ENCODE measurements at places on chromosomes 7 and 10.
A peak's percentile ranks its signal among the peaks of the same experiment; 100 is the strongest.

DNA sequence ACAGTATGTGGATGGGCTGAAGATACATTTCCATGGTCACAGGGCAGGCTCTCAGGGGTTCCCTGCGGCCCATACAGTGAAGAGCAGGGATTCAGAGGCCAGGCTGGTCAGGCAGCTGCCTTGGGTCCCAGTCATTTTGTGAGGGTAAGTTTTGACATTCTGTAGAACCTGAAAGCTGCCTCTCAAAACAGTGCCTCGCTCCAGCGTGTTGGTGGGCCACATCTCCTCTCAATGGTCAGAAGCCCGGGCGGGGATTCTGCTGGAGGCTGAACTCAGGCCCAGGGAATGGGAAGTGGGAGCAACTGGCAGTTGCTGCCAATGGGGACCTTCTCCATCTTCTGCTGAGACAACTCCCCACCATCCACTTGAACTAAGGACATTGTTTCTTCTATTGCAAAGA lies 190.0 kb downstream of the PTPN20 start:
- DNase-seq, result no peak

- DNase-seq, result no peak
These were observed 43.7 kb downstream of the ADD3 start for GRCh38 chr10:110051487-110051886.

DNA sequence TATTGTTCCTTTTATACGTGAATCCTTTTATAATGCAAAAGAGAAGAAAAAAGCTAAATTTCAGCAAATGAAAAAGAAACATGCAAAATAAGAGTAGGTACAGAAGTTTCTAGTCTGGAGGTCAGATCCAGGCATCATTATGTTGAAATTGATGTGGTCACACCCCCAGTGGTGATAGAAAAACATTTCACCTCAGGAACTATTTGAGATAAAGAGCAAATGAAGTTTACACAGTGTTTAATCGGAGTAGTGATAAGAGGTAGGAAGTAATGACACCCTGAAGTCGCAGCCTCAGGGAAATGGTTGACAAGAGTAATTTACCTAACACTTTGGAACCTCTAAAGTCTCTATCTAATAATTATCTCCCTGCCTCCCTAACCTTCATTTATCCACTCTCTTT lies 536.0 kb upstream of the STEAP1 start:
- DNase-seq, result no peak

- peak; percentile 44 for DNase-seq
These were observed 1.1 kb downstream of the NANOS1 start for GRCh38 chr10:119030421-119031250.

DNA sequence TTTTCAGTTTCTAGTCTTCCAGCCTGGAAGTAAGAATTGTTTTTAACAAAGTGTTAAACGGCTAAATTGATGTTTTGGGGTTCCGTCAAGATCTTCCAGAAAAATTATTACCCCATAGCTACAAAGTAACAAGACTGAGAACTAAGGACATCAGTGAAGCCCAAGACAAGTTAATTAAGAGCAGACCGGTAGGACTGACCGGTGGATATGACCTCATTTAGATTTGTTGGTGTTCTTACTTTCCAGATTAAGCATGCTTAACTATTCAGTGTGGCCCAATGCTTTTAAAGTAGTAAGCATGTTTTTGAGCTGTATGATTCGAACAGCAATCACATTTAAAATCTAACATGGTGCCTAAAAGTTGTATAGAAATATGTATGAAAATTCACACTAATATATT lies 73.1 kb upstream of the RPA3 start:
- no peak for DNase-seq

- no peak for DNase-seq
These were observed 121.7 kb upstream of the TRIM24 start for GRCh38 chr7:138338361-138338760.

DNA sequence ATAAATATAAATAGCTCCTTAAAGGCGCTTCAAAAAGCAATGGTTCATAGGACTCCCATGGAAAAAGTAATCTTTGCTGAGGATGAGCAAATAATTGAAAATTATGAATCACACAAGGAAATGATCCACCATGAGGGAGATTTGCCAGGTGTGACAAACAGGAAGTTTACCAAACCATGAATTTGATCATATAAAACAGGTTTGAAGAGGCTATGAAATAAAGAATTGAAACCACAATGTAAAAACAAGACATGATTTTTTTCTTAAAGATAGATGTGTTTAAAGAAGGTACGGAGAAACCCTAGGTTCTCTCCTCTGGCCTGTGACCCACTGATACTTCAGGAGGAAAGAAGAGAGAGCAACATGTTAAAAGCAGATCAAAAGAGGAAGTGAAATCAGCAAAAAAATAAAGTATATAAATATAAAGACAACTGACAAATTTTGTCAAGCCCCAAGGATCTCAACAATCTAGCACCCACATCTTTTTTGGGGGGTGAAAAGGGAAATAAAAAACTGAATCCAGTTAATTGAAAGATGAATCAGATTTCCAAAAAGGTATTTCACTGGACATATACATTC lies 111.3 kb upstream of the ASAH2 start:
- no peak for DNase-seq

GRCh38 chr7:88083883-88084282 lies 136.0 kb downstream of the SRI start:
- no peak for DNase-seq

DNA sequence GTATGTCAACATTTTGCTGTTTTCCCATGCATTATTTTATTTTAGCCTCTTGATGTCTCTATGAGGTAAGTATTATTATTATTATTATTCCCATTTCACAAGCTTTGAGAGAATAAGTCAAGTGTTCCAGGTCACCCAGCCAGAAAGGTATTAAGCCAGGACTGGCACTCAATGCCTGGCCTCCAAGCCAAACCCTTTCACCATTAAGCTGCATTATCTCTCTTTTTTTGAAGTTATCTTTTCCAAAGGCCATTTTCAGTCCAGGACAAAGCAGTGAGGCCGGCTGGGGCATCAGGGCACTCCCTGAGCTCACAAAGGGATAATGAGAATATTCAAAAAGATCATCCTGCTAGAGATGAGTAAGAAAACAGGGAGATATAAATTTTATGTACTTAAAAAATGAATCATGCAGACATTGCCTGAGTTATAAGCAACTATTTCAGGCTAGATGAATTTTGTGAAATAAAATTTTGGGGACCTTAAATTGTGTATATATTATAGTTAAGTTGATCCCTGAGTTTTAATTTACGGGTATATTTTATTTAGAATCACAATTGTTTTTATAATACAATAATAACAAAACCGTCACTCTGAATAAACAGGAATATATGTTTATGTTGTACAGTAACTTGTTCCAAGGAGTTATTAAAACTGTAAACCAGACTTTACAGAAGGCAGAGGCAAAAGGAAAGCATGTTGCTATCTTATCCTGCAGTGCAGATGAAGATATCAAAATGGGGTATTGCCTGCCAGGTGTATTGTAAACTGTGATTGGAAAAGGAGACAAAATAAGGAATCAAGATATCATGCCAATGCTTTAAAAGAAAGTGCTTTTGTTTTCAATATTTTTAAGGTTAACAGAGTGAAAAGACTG lies 51.3 kb upstream of the CAV2 start:
- DNase-seq, result no peak

DNA sequence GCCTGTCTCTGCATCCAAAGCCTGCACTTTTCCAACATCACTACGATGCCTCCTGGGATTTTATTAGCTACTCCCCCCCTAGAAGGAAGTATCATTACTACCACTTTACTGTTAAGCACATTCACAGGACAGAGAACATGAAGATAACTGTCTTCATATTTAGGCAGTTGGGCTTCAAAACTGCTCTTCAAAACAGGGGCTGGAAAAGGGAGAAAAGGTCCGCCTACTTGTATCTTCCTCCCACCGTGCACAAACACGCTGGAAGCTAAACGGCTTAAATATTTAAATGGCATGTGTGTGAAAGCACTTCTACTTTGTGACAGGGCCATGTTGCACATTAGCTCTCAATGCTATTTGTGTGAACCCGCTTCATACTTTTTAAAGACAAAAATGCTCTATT lies 999 bp downstream of the ITIH5 start:
- DNase-seq, result no peak

GRCh38 chr7:74262639-74263398 lies 8.6 kb upstream of the RFC2 start:
- DNase-seq, result no peak

DNA sequence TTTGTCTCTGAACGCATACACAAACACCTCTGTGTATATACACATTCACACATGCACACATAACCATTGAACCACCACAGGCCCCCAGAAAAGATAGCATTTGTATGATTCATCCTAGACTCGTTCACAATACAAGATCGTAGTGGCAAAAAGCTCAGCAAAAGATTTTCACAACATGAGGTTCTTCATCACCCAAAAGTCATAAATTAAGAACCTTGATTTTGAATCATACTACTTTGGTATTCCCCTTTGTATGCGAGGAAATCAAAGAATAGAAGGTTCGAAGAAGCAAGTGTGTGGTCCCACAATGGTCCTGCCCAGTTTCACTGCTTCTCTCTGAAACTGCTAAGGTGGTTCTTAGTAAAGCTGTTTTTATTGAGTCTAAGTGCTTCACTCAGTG lies 200.7 kb downstream of the CELF2 start:
- DNase-seq, result no peak

DNA sequence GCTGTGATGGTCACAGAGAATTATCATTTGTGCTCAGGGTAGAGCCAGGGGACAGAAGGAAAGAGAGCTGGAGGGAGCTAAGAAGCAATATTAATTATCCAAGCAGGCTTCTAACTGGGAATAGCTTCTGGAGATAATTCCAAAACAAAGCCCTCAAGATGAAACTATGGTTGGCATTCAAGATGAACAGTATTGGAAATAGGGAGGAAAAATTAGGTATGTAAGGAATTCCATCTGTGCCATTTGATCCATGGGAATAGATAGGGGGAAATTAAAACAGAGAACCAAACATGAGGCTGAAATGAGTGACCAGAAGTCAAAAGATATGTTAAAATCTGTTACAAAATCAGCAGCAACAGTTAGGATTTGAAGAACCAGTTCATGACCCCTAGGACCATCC lies 75.3 kb downstream of the NDUFB2 start:
- DNase-seq, result no peak

DNA sequence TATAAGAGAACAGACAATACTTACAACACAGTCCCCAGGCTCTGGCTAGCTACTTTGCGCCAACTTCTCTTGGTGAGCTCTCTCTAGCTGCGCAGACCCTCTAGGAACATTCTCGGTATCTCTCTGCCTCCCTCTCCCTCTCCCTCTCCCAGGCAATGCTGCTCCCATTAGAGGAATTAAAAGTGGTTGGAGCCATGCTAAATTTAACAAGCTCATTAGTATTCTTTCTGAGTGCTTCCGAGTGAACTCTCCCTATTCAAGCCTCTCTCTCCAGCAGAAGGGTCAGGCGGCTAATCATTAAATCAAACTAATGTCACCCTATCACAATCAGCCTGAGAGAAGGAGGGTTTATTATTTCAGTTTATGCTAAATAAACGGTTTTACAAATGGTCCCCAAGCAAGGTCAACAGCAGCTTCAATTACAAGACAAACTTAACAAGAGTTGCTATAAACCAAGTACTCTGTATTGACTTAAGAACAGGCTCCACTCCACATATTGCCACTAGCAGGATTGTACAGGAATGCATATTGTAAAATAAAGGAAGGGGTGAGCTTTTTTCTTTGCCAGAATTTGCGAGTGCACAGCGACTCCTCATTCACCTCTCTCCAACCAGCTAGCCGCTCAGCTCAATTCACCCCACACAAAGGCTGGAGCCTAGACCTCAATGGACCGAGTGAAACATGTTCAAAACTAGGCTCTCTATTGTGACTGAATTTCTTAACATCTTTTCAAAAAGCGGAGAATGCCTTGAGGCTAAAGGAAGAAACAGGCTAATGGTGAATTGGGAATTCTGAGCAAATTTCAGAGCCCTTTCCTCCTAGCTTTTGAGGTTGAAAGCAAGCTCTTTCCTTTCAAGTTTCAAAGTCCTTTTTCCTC lies 84.4 kb downstream of the GLI3 start:
- no peak for DNase-seq

GRCh38 chr10:119209035-119209735 lies 1.8 kb downstream of the GRK5 start:
- peak; percentile 58 for DNase-seq

- no peak for DNase-seq
These were observed 294.3 kb upstream of the PFKP start for GRCh38 chr10:2772816-2773631.

- no peak for DNase-seq
These were observed 97.5 kb downstream of the POU6F2 start for GRCh38 chr7:39075210-39075609.

- DNase-seq, result peak; percentile 29
These were observed 8.7 kb upstream of the LIPM start for GRCh38 chr10:88793712-88794299.

DNA sequence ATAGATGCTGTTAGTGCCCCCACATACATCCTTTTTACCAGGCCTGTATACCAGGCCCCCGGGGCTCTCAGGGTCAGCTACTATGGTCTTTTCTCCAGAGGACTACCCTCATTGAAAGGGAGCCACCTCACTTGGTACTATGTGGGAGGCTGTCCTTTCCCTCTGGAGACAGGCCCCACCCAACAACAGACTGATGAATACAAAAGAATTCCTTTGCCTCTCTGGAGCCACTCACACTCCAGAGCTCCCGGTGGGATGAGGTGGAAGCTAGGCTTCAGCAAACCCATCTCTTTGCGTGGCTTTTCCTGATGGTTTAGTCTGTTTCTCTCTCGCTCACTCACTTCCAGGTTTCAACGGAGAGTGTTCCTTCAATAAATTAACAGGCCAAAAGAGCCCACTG lies 30.3 kb downstream of the ANKMY2 start:
- no peak for DNase-seq

Measured in central memory CD4-positive, alpha-beta T cell (primary cell).